ENCODE measurements at places on chromosomes 16 and 17. TPM values are rescaled to one million over a fixed set of nuclear protein-coding genes. Genes with fewer than 3 reads are reported as not detected.

HLF gene
- total RNA-seq: 0.07 TPM

PRRT2 gene
- total RNA-seq: 0.32 TPM

PITPNM3 gene
- total RNA-seq: 2.3 TPM

CCDC40 gene
- 8.0 TPM for total RNA-seq

MPP3 gene
- 15.2 TPM for total RNA-seq

NSF gene
- 18.2 TPM for total RNA-seq

LDHD gene
- total RNA-seq: 0.82 TPM

KRTAP2-3 gene
- not detected for total RNA-seq

LAT gene
- total RNA-seq: 2.7 TPM

TIMP2 gene
- 244 TPM for total RNA-seq

TEX14 gene
- 0.33 TPM for total RNA-seq

All from A549 treated with AZD2906 at 1 μM for 4 hours (cell line).